NCI-H2081 (cell line): ENCODE measurements at places on chromosomes 13 and 19.

- no peak for DNase-seq
Observed at GRCh38 chr13:51823359-51823758, 19.4 kb upstream of the DHRS12 start.

DNA sequence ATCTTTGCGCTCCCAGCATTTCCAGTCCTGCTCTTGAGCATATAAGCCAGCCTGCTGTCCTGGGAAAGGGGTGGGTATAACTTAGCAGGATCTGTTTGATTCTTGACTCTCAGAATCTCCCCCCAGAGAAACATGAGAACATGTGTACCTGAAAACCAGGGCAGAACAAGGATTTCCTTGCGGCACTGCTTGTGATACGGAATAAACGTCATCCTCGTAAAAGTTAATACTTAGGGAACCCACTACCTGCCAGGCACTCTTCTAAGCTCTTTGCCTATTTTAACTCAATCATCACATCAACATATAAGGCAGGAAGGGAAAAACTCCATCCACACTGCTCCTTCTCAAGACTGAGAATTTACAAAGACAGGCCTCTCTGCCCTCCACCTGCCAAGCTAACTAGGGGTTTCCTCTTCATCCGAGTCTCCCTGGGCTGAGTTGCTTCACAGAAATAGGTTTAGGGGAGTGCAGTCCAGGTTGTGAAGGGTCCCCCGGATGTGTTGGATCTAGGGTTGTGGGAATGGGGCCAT is 1.1 kb downstream of the ZNF653 start:
- DNase-seq, result no peak

- DNase-seq, result no peak
Observed at GRCh38 chr13:75299246-75299645, 182.7 kb downstream of the TBC1D4 start.

- DNase-seq, result no peak
Observed at GRCh38 chr19:7355871-7356270, 7.1 kb downstream of the ARHGEF18 start.

DNA sequence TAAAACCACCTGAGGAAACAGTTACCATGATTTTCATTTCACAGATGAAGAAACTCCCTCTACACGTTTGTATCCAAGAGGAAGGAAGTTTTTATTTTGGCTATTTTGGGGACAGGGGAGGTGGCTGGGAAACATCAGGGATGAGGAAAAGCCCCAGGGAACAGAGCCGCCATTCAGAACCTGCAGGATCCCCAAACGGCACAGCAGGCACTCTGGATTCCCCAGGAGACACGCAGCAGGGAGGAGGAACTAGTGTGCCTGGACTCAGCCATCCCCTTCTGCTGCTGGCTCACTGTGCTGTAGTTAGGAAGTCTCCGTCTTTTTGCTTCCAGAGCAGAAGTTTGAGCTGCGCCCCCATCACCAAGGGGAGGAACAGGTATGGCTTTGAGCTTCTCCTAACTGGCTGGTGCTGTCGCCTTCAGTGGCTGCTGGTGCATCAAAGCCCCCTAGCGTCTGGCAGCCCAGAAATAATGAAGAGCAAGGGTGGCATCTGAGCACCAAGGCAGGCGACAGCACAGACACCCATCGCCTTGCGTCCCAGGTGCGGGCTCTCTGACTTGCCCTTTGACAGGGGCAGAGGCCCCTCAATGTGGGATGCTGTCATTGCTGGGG is 4.2 kb downstream of the NAPA start:
- DNase-seq, result no peak

GRCh38 chr13:50801087-50801931 is 42.2 kb downstream of the DLEU7 start:
- peak; percentile 71 for DNase-seq

DNA sequence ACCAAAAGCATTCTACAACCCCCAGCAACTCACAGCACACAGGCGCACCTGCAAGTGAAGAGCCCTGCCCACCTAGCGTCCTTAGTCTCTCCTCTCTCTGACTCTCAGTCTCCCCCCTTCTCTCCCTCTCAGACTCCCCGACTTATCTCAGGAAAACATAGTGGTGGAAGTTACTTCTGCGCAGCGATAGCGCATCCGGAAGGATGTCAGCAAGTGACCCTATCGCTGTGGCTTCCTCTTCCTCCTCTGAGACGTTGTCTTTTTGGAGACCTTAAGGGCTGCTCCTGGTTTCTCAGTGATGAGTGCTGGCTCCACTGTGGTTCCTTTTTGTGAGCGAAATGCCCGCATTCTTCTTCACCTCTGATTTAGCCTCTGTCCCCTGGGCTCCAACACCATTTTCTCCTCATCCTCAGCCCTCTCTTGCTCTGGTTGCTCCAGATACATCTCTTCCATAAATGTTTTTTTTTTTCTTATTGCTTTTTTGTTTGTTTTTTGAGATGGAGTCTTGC is 1.4 kb upstream of the YIF1B start:
- no peak for DNase-seq

DNA sequence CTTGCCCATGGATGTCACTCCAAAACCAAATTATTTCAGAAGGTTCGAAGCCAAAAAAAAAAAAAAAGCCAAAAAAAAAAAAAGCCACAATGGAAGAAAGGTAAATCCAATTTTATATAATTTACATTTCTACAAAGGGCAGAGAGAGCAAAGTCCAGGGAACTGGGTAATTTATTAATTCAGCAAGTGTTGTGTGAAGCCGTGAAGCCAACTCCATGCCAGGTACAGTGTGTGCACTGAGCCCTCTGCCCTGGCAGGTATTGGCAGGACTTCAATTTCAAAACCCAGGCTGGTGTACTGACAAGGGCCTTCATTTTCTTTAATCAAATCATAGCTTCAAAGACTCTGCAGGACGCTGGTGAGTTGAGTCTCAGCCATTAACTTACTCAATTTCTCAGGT is 5.5 kb upstream of the RFPL4A start:
- DNase-seq, result no peak

- DNase-seq, result no peak
Observed at GRCh38 chr13:30526612-30527495, 61.1 kb upstream of the HMGB1 start.
